ENCODE measurements at places on chromosomes 5 and 9.

GRCh38 chr5:151682751-151683331 is 3.9 kb downstream of the SPARC start:
- DNase-seq: no peak

DNA sequence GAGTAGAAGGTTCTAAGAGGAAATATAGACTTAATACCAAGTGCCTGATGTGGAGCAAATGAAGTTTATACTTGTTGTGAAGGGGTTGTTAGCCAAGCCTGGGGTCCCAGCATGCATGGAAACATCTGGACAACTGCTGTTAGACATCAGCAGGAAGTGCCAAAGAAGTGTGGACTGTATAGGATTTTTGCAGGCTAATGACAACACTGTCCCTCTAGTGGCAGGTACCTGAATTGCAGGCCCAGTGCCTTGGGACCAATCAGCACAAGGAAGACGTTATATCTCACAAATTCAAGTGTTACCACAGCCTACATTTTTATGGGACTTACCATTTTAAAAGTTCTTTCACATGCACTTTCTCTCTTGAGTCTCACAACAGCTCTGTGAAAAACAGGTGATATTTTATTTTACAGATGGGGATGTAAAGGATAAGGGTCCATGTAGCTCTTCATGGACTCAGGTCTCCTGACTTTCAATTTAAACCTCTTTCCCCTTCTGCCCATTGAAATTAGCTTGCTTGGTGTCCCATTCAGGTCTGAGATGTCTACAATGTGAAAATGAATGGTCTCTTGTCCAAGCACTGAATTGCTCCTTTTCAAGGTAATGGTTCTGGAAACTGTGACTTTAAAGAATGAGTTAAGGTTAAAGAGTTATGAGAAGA is 89.0 kb upstream of the MAP1B start:
- peak; percentile 30 for DNase-seq

GRCh38 chr5:111673891-111674626 is 82.9 kb downstream of the NREP start:
- no peak for DNase-seq

GRCh38 chr5:104472811-104473210 is 910.2 kb upstream of the NUDT12 start:
- no peak for DNase-seq

DNA sequence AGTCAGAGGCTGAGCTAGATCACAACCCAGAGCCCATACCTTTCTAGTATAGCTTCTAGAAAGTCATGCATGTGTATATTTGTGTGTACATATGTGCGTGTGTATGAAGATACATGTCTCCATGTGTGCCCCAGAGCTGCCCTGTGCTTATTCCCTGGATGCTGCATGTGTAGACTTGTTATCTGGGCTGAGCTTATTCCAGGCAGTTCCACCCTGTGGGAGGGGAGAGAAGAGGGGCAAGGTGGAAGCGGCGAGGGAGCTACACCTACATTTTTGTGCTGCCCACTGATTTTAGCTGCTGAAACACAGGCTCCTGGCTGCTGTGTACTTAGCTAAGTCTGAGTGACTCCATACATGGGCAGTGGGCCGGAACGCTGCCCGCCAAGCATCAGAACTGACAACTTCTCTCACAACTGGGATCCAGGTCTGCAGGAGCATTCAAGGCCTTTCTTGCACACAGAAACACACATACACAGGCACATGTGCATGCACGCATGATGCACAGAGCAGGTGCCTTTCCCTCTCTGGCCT is 38.0 kb upstream of the XPA start:
- DNase-seq: no peak

DNA sequence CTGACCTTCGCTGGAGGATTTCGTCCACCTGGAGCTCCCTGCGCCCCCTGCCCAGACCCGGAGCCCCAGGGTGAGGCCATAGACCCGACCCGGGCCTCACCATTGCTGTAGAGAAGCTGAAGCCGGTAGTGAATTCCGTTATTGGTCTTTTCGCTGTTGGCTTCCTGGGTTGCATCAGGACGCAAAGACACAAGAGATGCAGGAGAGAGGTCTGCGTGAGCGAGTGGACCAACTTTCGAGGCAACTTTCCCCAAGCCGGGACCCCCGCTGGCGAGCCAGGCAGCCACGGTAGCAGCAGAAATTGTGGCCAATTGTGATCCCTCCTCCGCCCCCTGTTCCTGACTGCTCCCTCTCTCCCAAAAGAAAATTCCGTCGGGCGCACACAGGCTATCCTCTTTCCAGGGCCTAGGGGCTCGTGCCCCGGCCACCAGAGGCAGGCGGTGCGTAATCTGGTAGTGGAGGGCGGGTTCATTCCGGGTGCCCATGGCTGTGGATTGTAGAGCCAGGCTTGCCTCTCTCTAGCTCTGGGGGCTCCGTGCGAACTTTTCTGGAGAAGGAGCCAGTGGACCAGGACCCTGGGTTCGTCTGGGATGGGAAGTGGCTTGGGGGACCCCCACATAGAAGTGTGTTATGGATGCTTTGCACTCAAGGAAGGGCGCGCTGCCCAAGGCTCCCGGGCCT is 3.3 kb downstream of the EBF1 start:
- no peak for DNase-seq

- DNase-seq: no peak
These were observed 422.5 kb downstream of the BNC2 start for GRCh38 chr9:16447946-16448345.

DNA sequence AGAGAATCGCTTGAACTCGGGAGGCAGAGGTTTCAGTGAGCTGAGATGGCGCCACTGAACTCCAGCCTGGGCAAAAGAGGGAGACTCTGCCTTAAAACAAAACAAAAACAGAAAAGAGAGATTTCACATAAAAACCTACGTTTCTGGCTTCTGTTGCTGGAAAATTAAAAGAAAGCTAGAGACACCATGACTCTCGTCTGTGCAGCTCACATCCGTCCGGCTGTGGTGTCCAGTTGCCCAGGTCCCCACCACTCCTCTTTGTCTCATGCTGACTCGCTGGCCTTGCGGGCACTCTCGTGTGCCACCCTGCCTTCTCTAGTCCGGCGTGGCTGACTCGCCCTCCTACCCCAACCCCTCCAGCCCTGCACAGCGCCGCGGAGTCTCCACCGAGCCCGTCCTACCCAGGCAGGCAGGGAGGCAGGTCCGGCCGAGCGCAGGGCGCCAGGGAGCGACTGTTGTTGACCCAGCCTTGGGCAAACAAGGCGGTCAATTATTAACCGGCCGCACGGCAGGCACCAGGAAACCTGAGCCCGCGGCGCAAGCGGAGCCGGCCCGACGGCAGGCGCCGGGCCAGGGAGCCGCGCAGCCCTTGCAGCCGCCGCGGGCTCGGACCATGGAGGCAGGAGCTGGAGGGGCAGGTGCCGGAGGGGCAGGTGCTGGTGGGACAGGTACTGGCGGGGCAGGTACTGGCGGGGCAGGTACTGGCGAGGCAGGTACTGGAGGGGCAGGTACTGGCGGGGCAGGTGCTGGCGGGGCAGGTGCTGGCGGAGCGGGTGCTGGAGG is at the start of gene PRRT1B:
Gene PRRT1B (plus strand): TSS at position 521 of the 783 bp plus-strand sequence. CDS start 93 bp downstream, at position 614.
- no peak for DNase-seq

DNA sequence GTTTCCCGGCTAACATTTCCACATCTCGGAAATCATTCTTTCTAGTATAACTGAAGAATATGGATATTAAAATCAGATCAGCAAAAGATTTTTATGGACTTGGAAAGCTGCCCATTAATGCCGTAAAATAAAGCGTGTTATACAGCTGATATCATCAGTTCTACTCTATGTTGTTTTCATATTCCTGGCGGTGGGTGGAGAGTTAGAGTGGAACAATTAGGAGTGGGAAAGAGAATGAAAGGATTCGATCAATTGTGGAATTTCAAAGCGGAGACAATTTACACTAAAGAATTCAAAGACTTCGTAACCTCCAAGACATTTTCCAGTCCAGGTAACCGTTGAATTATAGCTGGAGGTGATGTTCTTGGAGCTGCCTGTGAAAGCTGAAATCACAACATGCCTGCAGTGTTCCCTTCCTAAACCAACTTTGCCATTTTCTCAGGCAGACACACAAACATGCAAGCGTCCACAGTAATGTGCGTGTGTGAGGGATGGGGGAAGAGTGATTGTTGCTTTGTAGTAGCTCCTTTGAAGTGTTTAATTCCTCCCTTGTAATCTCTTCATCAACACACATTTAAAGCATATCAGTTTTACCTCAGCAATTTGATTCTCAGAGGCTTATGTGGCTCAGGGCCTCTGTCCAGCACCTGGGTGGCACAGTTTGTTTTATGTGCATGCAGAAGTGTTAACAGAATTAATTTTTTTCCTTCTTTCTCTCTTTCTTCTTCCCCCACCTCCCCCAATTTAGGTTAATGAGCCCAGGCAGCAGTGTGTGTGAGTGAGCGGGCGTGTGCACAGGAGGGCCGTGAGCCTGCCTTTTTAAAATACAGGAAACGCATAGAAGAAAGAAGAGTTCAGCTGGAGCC is 544.1 kb downstream of the RAB3C start:
- DNase-seq: peak; percentile 18

DNA sequence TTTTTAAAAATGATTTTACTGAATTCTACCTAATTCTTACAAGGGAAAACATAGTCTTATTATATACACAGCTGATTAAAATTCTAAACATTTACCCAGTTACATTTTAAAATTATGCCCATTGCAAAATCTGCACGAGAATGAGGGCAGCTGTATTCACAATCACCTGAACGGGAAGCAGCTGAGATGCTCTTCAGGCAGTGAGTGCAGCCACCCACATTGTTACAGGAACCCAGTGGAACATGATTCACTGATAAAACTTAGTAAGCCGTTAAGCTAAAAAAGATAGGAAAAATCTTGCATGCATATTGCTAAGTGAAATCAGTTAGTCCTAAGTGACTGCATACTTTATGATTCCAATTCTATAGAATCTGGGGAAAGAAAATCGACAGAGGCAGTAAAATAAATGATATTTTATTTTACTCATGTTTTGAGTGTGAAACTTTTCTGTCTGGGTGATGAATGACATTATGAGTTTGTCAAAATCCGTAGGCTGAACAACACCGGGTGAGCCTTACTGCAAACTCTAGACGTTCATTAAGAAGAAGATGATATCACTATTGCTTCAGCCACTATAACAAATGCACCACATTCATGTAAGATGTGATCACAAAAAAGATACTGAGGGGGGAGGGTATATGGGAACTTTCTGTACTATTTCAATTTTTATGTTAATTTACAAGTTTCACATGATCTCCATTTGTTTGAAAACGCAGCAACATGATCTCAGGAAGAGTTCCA is 39.1 kb upstream of the FLT4 start:
- DNase-seq: no peak

DNA sequence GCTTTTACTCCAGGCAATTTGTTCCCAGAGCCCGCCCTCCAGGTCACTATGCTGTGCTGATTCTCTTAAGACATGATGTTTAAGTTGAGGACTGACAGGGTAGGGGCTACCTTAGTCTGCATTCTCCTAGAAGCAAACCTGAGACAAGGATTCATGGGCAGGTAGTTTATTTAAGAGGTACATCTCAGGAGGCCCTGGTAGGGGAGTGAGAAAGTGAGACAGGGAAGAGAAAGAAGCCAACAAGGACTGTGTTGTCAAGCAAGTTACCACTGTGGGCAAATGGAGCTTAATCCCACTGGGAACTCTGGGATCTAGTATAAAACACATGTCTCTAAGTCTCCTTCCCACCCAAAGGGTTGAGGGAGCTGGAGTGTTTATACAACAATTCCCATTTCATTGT is 43.6 kb upstream of the FSTL4 start:
- DNase-seq: no peak

DNA sequence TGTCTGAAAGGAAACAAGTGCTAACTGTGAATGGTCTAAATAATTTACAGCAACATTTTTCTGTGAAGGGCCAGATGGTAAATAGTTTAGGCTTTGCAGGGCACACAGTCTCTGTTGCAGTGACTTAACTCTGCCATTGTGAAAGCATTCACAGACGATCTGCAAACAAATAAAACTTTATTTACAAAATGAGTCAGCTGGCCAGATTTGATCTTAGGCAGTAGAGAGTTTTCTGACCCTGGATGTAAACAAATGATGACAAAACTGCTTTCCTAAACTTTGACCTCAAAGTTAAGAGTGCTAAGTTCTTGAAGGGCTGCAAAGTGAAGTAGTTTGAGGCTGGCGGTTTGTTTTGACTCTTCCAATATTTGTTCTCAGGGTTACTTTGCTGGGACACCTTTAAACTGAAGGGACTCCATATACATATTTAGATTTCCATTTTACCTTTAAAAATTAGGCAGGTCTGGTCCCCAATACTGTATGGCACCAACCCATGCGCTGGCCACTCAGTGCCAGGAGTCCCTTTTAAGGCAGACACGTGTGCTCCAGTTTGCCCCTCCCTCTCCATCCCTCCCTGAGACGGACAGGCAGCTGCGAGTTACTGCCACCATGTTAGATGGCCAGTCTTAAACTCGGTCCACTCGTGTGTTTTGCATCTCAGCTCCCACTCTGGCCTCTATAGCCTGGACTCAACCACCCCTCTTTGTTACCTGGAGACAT is 4.0 kb upstream of the ADAMTS16 start:
- no peak for DNase-seq

DNA sequence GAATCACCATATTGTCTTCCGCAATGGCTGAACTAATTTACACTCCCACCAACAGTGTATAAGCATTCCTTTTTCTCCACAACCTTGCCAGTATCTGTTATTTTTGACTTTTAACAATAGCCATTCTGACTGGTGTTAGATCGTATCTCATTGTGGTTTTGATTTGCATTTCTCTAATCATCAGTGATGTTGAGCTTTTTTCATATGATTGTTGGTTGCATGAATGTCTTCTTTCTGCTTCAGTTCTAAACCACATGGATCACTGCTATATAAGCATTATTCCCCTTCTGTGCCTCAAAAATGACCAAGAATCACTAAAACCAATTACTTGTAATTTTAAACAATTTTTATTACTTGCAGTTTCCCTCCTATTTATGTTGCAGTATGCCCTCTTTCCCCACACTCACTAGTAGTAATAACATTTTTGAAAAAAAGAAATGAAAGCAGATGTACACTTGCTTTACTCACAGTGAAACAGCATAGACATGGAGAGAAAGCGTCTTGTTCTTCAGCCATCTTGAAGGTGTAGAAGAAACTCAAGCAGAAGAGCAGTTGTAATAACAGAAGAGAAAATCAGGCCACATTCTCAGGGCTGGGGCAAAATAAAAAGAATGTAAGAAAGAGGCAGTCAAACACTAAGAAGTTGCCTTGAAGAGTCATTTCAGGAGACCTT is 4.5 kb upstream of the TMEM252 start:
- DNase-seq: no peak
